Progenitor cell of endocrine pancreas (in vitro differentiated cells): ENCODE measurements at places on chromosomes 3 and 15.

DNA sequence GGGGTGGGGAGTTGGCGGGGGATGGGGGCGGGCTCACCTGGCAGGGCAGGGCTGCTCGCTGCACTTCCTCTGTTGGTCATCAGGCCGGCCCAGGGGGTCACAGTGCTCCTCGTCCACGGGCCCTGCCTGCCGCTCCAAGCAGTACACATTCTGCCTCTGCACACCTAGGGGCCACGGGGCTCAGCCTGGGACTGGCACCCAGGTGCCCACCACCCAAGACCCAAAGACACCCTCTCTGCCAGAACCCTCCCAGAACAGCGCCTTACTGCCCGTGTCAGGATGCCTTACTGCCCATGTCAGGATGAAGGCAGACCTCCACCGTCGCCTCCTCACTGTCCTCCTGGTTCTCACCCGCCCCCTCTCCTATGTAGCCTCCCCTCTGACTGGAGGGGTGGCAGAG lies 43.2 kb downstream of the ADAMTS7 start:
- no peak for DNase-seq

- DNase-seq = no peak
These were observed 4.2 kb downstream of the MFGE8 start for GRCh38 chr15:88908697-88909621.

GRCh38 chr15:99764522-99764921 lies 31.3 kb upstream of the LYSMD4 start:
- DNase-seq = no peak

GRCh38 chr15:62071711-62072308 lies 5.0 kb downstream of the C2CD4A start:
- DNase-seq = no peak

GRCh38 chr3:88616413-88616812 lies 466.7 kb downstream of the C3orf38 start:
- DNase-seq = no peak

DNA sequence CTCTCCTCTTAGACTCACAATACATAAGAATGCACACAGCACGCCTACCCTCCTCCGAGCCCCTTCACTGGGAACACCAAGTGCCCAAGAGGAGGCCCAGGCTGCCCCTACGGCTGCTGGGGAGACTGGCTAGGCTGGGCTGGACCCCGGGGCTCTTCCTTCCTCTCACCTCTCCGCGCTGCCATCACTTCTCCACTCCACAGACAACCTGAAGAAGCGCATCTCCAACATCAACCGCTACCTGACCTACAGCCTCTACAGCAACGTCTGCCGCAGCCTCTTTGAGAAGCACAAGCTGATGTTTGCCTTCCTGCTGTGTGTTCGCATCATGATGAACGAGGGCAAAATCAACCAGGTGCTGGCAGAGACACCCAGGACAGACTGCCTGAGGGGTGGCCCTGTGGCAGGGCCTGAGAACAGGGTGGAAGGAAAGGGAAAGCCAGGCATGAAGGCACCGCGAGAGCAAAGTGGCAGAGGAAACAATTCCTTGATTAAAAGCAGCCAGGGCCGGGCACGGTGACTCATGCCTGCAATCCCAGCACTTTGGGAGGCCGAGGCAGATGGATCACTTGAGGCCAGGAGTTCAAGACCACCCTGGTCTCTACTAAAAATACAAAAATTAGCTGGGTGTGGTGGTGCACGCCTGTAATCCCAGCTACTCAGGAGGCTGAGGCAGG lies 51.6 kb downstream of the SEMA3G start:
- no peak for DNase-seq

DNA sequence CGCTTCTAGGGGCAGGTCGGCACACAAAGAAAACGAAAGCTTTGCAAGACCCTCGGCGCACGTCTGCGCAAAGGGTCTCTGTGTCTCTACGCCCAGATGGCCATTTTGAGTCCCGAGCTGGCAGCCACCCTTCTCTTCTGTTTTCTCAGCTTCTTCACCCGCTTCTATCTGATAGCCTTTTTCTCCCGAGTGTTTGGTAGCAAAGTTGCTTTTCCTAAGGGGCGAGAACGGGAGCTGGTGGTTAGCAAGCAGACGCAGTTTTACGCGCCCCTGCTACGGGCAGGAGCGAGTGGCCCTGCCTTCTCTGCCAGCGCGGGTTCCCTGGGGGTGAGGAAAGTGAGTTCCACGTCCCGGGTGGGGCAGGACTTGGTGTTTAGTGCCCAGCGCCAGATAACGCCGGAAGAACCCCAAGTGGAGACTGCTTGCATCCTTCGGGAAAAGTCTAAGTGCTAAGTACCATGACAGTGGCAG lies 2.9 kb upstream of the MKRN2 start:
- no peak for DNase-seq

- no peak for DNase-seq
These were observed 482.6 kb upstream of the TPRG1 start for GRCh38 chr3:188689101-188689574.

DNA sequence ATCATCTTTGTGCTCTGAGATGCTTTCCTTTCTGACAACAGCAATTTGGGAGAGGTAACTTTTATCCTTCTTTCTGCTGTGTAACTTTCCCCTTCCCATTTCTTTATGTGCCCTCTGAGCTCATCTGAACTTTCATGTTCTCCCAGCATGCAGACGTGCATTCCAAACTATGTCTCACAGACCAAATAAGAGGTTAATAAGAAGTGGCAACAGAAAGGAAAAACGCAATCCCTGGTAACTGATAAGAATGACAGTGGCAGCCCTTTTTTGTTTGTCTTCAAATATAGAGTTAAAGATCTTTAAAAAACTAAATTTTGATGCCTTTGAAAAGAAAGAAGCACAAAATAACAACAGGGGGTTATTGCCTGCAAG lies 533.4 kb downstream of the FOXP1 start:
- no peak for DNase-seq

DNA sequence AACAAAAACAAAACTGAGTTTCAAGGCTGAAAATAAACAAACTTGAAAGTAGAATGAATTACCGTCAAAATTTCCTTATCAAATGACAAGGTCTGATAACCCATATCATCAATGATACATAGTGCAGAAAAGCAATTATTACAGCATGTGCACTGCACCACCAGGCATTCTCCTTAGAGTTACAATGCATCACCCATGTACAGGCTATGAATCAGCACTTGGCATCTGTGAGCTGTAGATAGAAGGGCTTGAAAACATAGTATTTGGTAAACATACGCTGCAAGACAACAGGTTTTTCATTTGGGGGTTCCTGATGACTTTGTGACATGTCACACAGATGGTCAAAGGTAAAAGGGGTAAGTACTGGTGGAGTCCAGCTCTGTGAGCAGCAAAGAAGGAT lies 265.1 kb downstream of the CTNNB1 start:
- DNase-seq = no peak

GRCh38 chr3:153855772-153856171 lies 265.4 kb upstream of the ARHGEF26 start:
- DNase-seq = no peak

- no peak for DNase-seq
These were observed 11.6 kb downstream of the ADAMTS17 start for GRCh38 chr15:100330221-100330620.

- DNase-seq = no peak
These were observed 48.1 kb downstream of the ALCAM start for GRCh38 chr3:105414841-105415240.

DNA sequence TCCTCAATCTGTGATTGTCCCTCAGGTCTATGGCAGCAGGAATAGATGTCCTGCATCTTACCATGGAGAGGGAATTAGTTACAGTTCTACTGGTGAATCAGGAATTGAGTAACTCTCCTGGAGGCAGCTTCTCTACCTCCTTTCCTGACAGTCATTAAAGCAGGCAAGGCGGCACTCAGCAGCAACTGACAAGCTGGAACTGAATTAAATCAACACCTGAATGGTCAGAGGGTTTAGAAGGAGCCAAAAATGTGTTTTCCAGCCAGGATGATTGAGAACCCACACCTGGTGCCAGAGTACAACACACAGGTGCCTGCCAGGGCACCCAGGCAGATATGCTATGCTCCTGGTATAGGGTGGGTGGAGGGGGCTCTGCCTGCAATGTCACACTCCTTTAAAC lies 43.1 kb upstream of the TIPARP start:
- no peak for DNase-seq

DNA sequence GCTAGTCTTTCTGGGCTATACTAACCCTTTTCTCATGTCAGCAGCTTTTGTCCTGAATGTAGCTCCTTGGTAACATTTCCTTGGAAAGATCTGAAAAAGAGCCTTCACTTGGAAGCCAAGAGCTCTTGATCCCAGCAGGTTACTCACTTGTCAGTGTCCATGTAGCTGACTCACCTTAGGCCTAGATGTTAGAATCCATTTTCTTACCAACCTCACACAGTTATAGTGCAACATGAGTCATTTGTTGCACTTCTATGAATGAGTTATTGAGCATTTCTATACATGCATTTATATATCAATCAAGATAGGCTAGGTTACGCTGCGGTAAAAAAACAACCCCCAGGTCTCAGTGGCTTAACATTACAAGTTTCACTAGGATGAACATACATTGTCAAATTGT lies 106.8 kb upstream of the SLC7A14 start:
- DNase-seq = no peak

DNA sequence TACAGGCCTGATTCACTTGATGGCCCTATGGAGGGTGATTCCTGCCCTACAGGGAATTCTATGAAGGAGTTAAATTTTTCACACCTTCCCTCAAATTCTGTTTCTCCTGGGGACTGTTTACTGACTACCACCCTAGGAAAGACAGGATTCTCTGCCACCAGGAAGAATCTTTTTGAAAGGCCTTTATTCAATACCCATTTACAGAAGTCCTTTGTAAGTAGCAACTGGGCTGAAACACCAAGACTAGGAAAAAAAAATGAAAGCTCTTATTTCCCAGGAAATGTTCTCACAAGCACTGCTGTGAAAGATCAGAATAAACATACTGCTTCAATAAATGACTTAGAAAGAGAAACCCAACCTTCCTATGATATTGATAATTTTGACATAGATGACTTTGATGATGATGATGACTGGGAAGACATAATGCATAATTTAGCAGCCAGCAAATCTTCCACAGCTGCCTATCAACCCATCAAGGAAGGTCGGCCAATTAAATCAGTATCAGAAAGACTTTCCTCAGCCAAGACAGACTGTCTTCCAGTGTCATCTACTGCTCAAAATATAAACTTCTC lies 43.6 kb downstream of the BLM start:
- no peak for DNase-seq

DNA sequence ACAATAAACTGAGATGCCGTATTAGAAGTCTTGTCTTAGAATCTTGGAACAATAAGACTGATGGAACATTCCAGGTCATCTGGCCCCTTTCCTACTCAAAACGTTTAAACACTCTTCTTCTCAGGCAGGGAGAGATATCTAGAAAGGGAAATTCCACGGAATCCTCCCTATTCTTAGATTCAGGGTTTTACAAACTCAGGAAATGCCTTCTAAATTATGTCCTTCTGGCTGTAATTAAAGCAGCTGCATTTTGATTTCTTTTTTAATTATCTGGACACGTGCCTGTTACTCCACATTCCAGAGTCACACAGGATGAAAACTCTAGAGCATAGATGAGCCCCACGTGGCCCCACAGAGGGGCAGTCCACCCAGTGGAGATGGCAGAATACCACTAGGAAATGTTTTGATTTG lies 41.5 kb upstream of the MTMR10 start:
- no peak for DNase-seq

GRCh38 chr15:64535460-64536243 lies 75.3 kb downstream of the ZNF609 start:
- DNase-seq = no peak

- DNase-seq = no peak
These were observed 172.3 kb upstream of the MBNL1 start for GRCh38 chr3:152096280-152096906.
